ENCODE measurements at places on chromosomes 3 and 15.

DNA sequence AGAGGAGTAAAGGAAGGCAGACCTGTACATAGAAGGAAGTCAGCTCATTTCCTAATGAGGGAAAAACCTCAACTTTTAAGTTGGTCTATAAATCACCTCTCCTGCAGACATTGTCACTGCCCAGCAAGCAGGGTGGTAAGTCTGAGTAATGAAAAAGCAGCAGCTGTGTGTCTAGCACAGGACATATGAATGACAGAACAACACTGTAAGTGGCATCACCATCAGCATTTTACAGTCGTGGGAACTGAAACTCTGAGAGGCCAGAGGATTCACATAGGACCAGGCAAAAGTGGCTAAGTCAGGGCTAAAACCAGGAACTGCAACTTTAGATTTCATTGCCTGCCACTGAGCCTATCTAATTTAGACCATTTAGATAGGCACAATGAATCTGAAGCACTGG lies 235.6 kb downstream of the CLSTN2 start:
- DNase-seq, result no peak

GRCh38 chr3:73538486-73538885 lies 86.3 kb downstream of the PDZRN3 start:
- DNase-seq, result no peak

- no peak for DNase-seq
Measured at GRCh38 chr15:83053151-83053550, 13.9 kb downstream of the BTBD1 start.

- no peak for DNase-seq
Measured at GRCh38 chr15:93319121-93319814, 230.3 kb upstream of the RGMA start.

DNA sequence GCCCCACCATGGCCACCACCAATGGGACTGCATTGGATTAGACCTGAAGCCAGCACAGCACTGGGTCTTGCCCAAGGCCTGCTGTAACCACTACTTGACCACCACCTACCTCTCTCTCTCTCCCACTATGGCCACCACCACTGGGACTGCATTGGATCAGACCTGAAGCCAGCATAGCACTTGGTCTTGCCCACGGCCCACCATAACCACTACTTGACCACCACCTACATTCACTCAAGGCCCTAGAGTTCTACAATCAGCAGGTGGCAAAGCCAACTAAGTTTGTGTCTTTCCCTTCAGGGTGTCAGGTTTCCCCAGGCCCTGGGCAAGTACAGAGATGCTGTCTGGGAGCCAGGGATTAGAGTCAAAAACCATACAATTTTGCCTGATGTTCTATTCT lies 57.6 kb downstream of the ESYT3 start:
- no peak for DNase-seq

- no peak for DNase-seq
Measured at GRCh38 chr3:55413236-55413635, 73.9 kb downstream of the WNT5A start.

- no peak for DNase-seq
Measured at GRCh38 chr3:157113832-157114505, 46.0 kb downstream of the CCNL1 start.

Data from activated CD8-positive, alpha-beta memory T cell treated with anti-CD3 and anti-CD28 coated beads, Interleukin-2, amount 50 U/mL, for 4 hours (primary cell).